ENCODE measurements at places on chromosomes 12 and 14.

GRCh38 chr12:6861391-6861790, 5.9 kb upstream of the TPI1 start:
- DNase-seq, result no peak

DNA sequence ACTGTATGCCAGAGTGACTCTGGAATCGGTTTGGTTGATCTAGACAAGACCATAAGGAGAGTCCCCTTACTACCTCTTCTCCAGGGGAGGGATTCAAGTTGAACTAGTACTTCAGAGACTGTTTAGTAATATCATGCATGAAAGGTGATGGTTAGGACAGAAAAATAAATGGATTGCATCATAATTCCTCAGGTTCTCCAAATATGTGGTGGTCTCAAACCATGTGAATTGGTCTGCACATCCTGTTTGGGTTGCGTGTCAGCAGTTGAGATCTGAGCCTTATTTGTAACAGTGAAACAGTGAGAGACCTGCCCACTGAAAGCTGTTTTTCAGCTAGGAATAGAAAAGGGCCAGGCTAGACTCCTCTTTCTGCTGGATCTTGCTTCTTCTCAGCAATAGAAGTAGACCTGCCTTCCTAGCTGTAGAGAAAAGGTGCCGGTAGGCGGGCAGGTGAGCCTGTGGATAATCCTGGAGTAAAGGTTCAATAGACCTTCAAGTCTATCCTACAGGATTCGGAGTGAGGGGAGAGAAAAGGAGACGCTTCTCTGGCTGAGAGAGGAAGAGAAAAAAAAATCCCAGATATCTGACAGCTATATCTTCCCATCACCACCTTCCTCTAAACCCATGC, 258.5 kb upstream of the E2F7 start:
- no peak for DNase-seq

DNA sequence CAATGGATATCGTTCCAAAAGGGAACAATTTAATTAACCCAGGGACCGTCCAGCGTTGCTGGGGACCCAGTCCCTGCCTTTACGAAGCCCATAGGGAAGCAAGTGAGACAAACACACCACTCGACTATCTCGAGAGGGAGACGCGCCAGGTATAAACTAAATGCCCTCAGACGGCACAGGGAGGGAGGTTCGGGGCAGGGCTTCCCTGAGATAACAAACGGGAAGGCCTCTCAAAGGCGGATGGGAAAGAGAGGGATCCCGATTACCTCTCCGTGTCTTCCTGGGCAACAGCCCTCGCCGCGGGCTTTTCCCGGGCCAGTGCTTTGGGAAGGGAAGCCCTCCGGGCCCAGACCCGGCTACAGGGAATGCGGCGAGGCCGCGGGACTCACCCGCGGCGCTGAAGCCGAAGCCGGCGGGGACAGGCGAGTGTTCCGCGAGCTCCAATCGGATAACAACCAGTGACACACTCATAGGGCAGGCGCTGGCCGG, 390 bp downstream of the BRAP start:
- DNase-seq, result no peak

DNA sequence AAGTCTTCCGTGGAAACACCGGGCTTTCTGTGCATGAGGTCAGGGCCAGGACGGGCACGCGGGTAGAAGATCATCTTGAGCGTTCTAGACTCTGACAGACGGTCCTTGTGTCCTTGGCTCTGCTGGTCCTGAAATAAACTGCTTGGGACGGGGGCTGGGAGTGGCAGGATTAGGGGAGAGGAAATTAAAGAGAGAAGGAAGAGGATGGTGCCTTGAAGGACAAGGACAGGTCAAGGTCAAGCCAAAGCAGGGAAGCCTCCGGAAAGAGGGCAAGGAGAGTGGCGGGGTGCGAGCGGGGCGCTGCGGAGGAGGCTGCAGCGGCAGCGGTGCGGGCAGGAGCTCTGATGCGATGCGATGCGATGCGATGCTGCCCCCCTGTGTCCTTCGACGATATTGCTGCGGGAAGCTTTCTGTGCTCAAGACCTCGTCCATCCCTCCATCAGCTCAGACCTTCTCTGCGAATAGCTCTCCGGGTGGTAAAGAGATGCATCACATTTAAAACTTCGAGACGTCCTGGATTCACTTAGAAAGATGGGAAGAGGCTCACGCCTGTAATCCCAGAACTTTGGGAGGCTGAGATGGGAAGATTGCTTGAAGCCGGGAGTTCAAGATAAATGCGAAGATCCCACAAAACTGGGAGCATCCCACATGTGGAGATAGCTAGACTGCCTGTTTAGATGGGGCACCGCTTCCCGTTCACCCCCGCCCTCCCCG, 110.1 kb upstream of the TMEM132D start:
- DNase-seq, result peak; percentile 41

DNA sequence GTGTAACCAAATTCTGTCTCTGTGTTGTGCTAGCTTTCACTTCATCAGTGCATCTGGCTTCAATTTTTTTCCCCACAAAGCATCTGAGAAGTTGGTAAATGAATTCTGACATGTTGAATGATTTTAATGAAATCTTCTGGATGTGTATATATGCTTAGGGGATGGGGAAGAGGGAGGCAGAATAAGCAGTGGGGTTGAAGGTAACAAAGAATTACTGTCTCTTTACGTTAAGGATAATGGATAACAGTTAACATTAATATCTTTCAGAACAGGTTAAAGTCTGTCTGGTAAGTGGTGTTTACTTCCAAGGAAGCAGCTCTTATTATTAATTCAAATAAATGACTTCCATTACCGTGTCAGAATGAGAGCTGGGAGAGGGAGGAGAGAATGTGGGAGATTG, 261.7 kb downstream of the ERC1 start:
- DNase-seq, result no peak

DNA sequence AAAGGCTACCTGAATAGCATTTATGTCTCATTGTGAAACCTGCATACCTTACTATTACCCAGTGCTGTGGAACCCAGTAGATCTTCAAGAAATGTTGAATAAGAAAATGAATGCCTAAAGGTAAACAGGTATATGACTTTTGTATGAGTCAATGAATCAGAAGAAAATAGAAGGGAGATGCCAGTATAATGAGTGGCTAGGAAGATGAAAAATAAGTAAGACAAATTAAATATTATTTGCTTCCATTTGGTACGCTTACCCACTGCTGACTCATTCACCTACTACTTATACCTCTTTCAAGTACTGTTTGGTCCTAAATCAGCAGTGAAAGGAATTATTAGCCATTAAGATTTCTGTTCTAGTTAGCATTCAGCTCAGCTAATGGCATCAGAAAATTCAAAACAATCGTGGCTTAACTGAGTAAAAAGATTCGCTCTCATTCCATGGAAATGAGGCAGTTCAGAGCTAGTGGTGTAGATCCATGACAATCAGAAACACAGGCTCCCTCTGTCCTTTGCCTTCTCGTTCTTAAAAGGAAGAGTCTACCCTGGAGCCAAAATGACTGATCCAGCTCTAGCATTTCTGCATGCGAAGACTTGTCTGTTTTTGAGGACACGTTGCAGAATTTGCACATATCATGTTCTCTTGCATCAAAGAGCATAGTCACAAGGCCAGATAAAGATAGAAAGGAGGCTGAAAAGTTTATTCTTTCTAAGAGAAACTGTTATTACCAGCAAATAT, 705.8 kb upstream of the USP15 start:
- DNase-seq, result no peak

GRCh38 chr14:25933731-25934130, 664.1 kb downstream of the NOVA1 start:
- no peak for DNase-seq

- DNase-seq, result peak; percentile 98
Measured at GRCh38 chr14:73723797-73724661, 9.8 kb upstream of the PNMA1 start.

DNA sequence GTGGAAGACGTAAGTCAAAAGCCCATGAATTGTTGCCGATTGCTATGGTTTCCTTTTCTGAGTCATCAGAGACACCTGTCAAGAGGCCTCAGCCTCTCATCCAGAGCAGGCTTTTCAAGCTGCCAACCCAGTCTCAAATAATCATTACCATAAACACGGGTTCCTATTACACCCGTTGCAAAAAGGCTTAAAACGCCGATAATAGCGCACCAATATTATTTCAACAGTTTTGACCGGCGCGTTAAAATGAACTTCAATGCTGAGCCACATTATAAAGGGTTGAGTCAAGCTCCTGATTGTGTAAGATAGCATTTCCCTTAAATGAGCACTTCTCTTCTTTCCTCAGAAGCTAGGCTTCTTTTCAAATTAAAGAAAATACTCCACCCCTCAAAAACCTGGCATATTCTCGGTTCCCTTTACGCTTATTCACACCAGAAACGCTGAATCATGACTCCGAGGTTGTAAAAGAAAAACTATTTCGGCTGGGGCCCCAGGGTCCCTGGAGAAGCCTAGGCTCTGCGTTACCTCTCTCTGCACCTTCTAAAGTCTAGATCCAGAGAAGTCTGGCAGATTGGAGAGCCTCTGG, 1.4 kb downstream of the TMTC1 start:
- DNase-seq, result peak; percentile 47

DNA sequence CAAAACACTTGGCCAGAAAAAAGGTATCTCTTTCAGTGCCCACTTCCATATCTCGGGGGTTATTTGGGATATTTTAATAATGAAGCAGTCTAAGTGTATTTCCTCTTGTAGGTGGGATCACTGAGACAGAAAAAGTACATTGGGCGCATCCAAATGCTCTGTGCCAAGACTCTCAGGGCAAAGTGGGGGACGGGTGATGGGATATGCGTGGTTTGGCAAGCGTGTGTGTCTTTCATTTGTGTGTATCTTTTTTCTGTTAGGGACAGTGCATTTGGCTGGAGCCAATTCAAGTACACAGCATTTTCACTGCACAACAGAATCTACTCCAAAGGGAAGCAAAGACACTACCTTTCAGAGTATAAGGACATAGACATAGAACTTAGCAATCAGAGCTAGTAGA, 29.3 kb downstream of the SSPN start:
- no peak for DNase-seq

Measured in fibroblast of skin of scalp (primary cell).